ENCODE measurements at places on chromosomes 6 and 20.

DNA sequence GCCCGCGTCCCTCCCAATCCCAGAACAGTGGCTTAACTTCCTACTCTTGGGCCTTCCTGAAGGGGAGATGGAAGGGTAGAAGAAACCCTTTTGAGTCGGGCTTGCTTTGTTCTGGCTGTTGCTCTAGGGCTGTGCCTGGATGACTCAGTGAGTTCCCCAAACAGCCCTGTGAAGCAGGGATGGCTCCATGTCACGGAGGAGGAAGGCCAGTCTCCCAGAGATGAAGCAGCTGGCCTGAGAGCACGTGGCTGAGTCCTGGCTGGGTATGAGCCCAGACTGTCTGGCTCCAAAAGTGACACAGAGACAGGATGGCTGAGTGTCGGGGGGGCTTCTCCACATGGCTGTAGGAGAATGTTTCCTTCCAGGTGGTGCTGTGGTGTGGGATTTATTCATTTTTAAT lies 4.6 kb downstream of the SYTL3 start:
- no peak for DNase-seq

- no peak for DNase-seq
These were observed 57.5 kb downstream of the FOXC1 start for GRCh38 chr6:1667012-1667804.

GRCh38 chr6:132651062-132651461 lies 7.9 kb downstream of the TAAR1 start:
- no peak for DNase-seq

DNA sequence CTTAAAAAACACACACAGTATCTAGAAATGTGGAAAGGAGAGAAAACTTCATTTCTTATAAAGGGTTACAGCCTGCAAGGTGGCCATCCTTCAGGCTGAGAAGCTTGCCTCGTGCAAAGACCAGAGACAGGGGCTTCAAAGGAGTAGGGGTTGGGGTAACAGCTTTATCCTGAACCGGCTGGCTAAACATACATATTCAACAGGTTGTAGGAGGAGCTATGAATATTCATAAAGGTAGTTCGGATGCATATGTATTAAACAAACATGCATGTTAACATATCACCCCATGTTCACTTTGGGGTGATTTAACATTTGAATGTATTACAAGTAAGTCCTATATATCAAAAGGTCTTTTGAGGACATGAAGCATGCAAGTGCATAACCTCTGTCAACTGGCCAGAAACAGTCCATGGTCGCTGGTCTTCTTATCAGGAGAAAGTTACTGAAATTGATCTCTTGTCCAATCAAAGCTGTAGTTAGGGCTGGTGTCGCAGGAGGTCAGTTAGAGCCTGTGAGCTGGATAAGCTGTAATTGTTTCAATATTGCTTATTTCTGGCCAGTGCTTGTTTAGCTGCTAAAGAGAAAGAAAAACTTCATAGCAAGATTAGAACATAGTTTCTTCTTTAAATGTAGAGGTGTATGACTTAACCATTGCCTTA lies 2.3 kb upstream of the STMND1 start:
- DNase-seq: no peak

GRCh38 chr6:51908243-51908642 lies 179.2 kb downstream of the PKHD1 start:
- no peak for DNase-seq

DNA sequence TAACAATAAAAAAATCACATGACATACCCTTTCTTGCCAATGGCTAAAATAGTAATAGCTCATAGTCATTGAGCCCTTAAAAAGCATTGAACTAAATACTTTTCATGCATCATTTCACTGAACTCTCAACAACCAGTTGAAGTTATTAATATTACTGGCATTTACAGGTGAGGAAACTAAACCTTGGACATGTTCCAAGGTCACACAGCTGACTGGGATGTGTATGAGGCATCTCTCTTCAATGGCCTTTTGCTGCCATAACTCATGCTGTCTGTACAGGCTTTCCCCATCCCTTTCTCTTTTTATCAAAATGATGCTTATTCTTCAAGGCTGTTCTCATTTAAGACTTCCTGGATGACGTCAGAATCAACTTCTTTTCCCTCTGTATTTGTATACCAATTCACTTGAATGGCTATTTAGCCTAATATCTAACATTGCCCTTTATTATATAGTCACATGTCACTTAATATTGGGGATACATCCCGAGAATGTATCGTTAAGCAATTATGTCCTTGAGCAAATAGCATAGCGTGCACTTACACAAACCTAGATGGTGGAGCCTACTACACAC lies 476.4 kb downstream of the KIF16B start:
- DNase-seq: no peak

DNA sequence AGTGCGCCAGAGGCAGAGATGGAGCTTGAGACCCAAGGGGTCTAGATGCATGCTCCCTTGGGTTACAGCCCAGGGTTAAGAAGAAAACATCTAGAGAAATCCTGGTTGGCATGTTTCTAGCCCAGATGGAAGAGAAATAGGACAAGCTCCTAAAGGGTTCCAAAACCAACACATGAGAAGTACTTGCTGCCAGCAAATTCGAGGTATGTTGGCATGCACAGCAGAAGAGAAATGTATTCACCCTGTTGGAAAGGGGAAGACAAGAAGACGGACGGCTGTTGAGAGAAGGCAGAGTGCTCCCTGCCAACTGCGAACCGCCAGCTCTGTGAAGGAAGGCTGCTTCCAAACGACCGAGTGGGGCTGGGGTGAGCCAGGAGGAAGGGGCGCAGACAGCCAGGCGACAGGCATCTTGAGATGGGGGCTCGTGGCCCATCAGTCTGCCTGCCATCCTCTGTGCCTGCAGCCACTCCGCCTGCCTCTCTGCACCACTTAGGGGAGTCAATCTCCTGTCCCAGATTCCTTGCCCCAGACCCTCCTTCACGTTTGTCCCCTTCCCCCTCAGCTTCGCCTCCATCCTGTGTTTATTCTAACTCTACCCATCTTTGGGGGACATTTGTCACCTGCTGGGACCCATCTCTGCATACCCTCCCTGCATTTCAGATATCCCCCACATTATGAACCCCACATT lies 249.2 kb downstream of the CDC5L start:
- no peak for DNase-seq

DNA sequence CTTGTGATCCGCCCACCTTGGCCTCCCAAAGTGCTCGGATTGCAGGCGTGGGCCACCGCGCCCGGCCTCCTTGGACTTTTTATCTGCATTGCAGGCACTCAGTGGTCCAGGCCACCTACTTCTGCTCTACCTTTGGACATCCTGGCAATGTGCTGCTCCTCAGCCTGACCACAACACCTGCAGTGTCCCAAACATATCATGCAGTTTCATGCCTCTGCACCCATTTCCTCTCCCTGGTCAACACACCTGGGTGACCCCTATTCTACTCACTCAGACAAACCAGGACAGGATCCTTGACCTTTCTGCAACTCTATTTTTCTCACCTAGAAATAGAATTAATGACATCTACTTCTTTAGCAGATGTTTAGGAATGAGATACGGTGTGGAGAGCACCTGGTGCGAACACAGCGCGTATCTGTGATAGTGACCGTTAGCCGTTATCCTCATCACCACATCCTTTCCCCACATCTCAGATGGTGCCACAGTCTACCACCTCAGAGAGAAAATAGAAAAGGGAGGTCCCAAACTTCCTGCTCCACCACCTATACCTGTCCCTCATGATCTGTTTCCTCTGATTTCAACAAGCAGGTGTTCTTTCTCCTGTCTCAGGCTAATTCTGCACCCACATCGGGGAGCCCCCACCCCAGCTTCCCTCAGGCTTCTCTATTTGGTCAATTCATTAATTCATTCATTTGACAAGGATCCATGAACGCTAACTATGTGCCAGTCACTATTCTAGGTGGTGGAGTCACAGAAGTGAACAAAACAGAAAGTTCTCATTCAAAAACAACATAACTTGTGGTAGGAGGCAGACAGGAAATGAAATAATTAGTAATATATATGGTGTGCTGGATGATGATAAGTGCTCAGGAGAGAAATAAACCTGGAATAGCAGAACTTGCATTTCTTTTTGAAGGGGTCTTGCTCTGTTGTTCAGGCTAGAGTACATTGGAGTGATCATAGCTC lies 4.3 kb upstream of the BTN3A2 start:
- no peak for DNase-seq

DNA sequence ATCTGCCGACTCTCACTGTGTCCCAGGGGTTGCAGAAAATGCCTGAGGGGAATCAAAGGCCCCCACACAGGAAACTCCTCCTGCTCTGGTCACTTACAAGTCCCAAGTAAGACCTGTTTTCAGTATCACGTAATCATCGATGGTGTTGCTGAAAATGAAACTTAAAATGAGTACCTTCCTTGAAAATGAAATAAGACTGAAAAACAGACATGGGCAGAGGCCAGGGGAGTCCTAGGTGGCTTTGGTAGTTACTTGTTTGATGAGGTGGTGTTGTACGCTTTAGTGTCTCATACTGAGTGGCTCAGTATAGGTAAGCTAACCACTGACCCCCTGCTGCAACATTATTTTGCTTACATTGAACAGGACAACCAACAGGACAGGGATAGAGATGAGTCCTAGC lies 43.0 kb upstream of the SYNCRIP start:
- DNase-seq: no peak

- no peak for DNase-seq
These were observed 16.5 kb downstream of the RIPOR2 start for GRCh38 chr6:24919056-24919892.
